ENCODE measurements at places on chromosomes 6 and 20.

DNA sequence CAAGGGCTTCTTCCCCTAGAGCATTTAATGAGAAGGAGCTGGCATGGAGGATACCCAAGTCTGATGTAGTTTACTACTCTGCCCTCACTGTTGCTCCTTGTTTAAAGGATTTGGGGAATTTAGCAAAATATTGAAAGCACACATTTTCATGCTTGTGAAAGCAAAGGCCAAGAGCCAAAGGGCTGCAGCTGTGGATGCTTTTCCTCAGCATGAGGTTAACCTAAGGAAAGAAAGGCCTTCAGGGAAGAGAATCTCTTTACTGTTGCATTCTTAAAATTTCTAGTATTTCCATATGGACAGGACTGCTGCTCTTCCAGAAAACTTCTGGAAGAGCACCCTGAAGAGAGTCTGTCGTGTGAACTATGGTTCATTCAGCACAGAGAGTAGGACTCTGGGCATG is 45.9 kb upstream of the SASH1 start:
- DNase-seq, result no peak

DNA sequence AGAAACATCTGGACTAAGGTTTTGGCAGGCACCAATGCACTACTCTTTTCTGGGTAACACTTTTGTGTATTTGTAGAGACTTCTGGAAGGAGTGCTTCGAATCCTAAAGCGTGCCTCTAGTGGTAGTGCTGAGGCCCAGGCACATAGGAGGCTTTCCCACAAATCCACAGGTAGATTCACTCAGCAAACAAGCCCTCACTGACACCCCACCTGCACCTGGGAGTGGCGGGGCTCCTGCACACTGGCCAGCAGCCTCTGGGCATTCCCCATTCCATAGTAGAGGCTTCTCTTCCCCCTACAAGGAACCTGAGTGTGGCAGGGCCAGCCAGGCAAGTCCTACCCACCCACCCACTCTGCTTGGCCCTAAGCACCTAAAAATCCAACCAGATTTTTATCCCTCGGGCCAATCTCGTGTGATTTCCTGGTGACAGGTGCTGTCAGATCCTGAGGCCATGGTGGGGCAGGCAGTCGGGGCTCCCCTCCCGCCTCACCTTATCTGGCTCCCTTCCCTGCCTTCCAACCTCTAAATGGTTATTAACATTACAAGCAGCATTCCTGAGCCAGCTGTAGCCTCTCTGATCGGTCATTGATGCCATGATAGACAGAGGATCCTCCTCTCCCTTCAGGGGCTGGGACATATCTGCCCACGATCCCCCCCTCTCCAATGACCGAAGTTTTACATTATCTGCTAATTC is 82.4 kb downstream of the SLC2A10 start:
- DNase-seq, result no peak

DNA sequence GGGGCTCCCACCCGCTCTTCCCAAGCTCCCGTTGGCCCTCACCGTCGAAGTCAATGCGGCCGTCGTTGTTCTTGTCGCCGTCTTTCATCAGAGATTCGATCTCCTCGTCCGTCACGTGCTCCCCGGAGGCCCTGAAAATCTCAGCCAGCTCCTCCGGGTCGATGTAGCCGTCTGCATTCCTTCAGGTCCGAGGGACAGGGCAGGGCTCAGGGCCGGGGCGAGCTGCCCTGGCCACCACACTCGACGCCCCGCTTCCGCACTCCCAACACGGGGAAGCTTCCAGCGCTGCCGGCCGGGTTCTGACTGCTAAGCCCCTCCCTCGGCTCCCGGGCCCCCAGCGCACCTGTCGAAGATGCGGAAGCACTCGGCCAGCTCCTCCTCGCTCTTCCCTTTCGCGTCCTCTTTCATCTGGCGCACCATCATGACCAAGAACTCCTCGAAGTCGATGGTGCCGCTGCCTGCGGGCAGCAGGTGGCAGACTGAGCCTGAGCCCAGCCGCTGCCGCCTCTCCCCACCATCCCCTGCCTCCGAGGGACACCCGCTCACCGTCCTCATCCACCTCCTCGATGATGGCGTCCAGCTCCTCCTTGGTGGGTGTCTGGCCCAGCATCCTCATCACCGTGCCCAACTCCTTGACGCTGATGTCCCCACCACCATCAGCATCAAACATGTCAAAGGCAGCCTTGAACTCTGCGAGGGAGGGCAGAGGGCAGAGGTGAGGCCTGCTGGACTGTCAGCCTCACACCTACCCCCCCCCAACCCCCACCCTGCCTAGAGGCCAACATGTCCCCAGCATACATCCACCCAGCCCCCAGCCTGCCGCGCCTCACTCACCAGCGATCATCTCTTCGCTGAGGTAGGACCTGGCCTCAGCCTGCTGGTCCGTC is 2.9 kb downstream of the TNNC2 start:
- peak; percentile 55 for DNase-seq

DNA sequence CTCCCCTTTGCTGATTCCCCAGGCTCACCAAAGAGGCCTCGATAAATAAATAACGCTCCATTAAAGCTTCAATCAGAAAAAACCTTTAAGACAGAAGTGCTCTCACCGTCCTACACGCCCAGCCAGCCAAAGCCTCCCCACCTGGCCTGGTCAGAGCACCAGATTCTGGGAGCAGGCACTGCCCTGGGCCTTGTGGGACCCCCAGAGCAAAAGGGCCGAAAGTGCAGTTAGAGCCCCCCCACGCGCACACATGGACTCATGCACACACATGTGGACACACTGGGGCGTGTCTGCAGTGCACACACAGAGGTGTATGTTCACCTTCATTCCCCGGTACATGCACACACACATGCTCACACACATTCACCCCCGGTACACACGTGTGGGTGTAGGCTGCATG is 1.9 kb upstream of the NECAB3 start:
- no peak for DNase-seq

- no peak for DNase-seq
These were observed 12.0 kb downstream of the LMBRD1 start for GRCh38 chr6:69784595-69785377.

GRCh38 chr6:39777218-39777617 is 15.0 kb upstream of the DAAM2 start:
- DNase-seq, result no peak

- no peak for DNase-seq
These were observed 81.2 kb upstream of the MAN1A1 start for GRCh38 chr6:119430805-119431204.

GRCh38 chr6:31614075-31614619 is 887 bp upstream of the AIF1 start:
- no peak for DNase-seq

GRCh38 chr20:21361266-21361665 is 36.1 kb downstream of the NKX2-4 start:
- no peak for DNase-seq

GRCh38 chr6:117870486-117871242 is 36.4 kb upstream of the SLC35F1 start:
- DNase-seq, result no peak

DNA sequence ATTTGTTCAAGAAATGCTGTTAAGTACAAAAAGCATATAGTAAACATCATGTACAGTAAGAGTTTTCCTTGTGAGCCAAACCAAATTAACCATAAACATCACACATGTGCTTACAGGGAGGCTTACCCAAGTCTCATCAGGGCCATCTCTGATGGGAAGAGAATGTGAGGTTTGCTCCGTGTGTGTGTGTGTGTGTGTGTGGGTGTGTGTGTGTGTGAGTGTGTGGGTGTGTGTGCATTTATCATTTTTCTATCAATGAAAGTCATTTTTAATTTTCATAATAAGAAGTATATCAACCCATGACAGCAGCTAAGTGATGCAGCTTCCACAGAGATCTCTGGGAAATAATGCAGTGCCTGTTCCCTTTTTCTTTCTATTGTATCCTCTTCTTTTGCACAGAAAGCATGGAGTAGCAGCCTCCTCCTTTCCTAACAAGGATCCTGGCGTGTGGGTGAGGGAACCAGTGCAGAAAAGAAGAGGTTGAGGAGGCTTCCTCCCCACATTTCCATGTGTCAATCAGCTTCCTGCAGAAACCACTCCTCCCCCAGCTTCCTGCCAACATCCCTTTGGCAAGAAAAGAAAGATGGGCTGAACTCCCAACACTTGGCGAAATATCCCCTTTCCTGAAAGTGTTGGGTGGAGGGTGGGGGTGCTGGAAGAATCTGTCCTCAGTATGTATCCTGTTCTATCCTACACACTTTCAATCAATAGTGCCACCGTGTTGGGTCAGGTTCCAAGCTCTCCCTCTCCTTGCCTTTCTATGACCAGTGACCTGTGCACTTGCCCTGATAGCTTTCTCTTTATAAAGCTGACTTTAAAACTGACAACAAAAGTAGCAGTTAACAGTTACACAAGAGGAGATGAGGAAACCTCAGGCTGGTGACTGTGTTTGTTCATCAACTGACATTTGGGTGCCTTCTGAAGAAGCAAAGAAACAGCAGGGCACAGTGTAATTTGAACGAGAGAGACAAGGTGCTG is 251.8 kb upstream of the CITED2 start:
- DNase-seq, result no peak

- DNase-seq, result no peak
These were observed 22.1 kb downstream of the TRAM2 start for GRCh38 chr6:52554684-52555280.

- no peak for DNase-seq
These were observed 104.9 kb downstream of the OGFRL1 start for GRCh38 chr6:71393471-71393870.

GRCh38 chr6:164039954-164040375 is 625.4 kb downstream of the QKI start:
- DNase-seq, result peak; percentile 57

- DNase-seq, result no peak
These were observed 25.1 kb downstream of the PLAGL1 start for GRCh38 chr6:143982968-143983367.

GRCh38 chr6:47792216-47792733 is 10.4 kb downstream of the OPN5 start:
- no peak for DNase-seq

- DNase-seq, result no peak
These were observed 5.4 kb downstream of the SERINC3 start for GRCh38 chr20:44516491-44516890.

GRCh38 chr20:56995635-56996075 is 270.8 kb downstream of the BMP7 start:
- DNase-seq, result no peak

- DNase-seq, result no peak
These were observed 423.8 kb upstream of the SULF2 start for GRCh38 chr20:48209102-48209501.

DNA sequence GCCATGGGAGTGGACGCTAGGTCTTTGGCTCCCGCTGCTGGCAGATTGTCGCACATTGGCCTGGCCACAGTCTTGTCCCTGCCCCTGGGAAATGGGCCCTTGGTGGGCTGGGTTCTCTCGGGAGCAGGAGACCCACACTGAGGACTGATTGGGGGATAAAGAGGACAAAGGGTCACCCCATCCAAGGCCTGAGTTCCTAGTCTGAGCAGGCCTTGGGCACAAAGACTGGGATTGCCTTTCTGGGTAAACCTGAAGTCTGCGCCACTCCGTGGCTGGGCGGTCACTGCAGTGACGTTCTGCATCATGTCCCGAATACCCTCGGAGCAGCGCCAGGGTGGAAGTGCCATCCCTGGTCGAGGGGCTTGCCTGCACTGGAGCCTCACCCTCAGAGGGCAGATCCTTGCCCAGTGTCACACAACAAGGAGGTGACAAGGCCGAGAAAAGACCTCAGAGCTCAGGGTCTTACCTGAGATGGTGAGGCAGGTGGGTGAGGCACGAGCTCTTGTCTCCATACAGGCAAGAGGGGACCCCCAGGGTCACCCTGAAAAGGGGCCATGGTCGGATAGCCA is 36.1 kb upstream of the ZBP1 start:
- DNase-seq, result no peak

DNA sequence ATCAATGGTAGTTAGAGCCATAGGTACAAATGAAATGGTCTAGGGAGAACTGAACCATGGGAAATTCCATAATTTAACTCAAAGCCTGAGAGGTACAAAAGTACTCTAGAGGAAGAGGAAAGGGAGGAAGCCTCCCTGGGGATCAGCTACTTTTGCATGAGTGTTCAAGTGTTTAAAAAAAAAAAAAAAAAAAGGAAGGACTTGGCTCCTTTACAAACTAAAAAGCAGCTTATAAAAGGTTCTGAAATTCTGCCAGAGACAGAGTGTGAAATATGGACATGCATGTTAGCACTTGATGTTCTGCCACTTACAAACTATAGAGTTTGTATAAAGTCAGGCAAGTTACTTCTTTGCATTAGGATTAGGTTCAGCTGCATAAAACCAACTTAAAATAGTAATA is 290.0 kb downstream of the TBC1D7 start:
- DNase-seq, result no peak

DNA sequence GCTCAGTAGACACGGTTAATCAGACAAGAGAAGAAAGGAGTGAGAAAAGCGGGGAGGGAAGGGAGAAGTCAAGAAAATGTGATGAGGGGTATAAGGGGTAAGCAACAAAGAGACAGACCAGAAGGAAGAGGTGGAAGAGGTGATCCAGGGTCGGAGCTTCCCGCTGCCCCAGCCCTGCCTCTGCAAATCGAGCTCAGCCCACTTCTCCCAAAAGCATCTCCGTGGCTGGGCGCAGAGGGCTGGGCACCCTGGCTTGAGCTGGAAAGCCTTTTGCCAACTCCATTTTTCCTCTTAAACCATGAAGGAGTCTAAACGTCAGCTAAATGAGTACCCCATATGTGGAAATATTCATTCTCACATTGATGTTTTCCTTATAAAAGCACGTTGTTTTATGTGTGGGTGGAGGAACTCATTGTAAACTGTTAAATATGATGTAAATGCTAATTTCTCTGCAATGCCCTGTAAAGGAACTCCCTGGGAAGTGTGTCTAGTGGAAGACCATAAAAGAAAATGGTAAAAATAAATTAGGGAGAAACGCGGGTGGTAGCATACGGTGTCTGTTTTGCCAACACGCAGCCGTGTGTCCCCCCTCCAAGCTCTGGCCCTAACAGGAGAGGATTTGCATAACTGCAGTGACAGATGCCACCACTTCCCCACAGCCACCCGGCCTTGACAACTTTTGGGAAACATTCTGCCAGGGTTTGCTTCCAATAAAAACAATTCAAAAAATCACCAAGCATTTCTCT is 55.2 kb upstream of the MAFB start:
- no peak for DNase-seq

GRCh38 chr6:139496654-139497344 is 122.4 kb upstream of the CITED2 start:
- DNase-seq, result no peak

GRCh38 chr6:15536198-15536955 is 126.5 kb downstream of the DTNBP1 start:
- DNase-seq, result no peak

GRCh38 chr20:44032583-44033331 is 118.1 kb downstream of the TOX2 start:
- no peak for DNase-seq

- no peak for DNase-seq
These were observed 536.9 kb downstream of the HACE1 start for GRCh38 chr6:104322841-104323240.

GRCh38 chr6:3509336-3509735 is 52.5 kb upstream of the SLC22A23 start:
- DNase-seq, result no peak

DNA sequence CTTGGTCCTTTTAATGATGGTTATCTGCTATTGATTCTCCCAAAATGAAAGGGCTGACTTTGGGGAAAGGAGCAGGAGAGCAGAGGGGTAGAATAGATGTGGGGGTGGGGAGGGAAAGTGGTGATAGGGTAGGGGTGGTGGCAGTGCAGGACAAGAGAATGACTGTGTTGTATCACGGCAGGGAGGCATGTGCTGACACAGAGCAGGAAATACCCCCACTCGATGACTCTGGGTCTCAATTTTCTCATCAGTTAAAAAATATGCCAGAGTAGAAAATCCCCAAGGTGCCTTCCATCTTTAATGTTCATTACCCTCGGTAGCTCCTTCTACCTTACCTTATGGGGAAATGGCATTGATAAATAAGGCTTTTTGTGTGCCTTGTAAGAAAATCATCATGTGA is 79.0 kb upstream of the ATXN1 start:
- DNase-seq, result no peak
